Activated CD8-positive, alpha-beta T cell treated with anti-CD3 and anti-CD28 coated beads for 36 hours (primary cell): ENCODE measurements at places on chromosomes 12 and 14. TPM values are rescaled to one million over a fixed set of nuclear protein-coding genes. Genes with fewer than 3 reads are reported as not detected.

GRCh38 chr14:92225731-92226130 is 97.2 kb upstream of the SLC24A4 start:
- DNase-seq, result no peak

DNA sequence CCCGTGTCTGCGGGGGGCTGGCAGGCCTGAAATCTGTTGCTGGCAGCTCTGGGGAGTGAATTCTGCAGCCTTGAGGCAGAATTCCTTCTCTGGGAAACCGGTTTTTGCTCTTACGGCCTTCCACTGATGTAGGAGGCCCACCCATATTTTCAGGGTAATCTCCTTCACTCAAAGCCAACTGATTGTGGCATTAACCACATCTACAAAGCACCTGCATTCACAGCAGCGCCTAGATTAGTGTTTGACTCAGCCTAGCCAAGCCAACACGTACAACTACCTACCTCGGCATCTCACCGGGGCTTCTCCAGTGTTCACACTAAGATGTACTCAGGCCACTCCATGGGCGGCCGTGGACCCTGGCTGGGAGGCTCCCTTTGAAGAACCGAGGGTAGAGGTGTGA is 15.8 kb downstream of the C12orf43 start:
- no peak for DNase-seq

GRCh38 chr12:105335856-105336255 is 5.4 kb downstream of the C12orf75 start:
- DNase-seq, result no peak

- peak; percentile 69 for DNase-seq
These were observed 3.0 kb downstream of the ZBTB1 start for GRCh38 chr14:64507376-64508156.

GRCh38 chr12:11863478-11863906 is 207.2 kb upstream of the BCL2L14 start:
- DNase-seq, result no peak

- DNase-seq, result no peak
These were observed 270.8 kb downstream of the BCL11B start for GRCh38 chr14:99001241-99001640.

DNA sequence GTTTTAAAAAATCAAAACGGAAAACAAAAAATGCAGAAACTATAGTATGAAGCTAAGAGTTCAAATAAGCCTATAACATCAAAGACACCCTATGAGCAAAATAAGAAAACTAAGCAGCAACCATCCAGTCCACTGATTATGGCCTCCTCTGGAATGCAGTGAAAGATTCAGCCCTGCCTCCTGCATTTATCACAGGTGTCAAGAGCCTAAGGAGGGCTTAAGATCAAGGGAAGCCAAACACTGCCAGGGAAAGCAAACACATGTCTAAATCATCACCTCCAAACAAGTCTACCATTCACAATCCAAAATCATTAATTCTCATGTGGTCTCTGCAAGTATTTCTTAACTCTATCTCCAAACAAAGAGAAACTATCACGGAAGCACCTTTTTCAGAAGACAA is 28.4 kb downstream of the SARNP start:
- no peak for DNase-seq

DNA sequence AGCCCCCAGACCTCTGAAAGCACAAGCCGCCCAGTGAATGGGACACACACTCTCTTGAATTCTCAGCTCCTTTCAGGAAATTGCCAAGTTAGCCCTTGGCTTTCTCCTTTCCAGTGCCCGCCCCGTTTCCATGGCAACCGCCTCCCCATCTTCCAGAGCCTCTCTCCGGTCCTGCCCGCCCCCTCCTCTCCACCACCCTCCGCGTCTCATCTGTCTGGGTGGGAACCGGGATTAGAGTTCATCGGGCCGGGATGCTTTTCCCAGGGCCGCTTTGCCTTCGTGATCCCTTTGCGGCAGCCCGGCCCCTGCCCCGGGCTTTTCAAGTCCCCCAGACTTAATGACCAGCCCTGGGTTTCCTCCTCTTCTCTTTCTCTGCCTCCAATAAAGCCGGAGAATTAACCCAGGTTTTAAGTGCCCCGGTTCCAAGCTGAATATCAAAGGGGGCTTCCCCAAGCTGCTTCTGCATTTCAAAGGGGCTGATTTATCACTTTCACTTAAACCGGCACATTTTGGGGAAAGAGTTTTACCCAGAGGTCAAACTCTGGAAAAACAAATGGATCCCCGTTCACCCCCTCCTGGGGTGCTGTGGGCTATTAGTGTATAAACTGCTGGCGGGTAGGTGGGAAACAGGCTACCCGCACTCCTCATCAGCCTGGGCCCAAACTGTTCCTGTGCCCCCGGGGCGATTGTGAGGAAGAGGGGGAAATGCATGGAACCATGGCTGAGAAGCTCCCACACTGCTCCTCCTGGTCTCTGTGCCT is 101.7 kb downstream of the ZFP36L1 start:
- no peak for DNase-seq

DNA sequence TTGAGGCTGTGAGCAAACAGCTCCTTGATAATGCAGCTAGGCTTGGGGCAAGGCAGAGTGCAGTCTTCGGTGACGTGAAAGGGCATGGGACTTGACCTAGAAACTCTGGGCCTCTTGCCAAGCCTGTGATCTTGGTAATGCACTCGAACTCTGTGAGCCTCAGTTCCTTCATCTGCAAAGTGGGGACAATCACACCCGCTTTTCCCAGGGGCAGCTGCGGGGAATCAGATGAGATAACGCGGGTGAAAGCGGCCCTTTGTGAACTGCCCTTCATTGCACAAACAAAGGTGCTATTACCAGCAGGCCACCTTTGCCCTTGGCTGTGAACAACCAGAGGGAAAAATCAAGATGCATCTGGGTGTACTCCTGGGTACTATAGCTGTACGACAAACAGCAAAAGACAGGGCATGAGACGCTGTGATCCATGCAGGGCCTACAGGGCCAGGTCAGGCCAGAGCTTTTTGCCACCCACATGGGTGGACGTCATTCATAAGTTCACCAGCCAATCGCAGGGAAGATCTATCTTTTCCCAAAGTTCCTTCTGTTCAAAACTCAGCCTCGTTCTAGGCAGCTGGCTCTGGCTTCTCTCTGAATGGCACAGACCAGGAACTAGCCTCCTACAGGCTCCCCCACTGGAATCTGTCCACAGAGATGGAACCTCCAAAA is 3.2 kb downstream of the MSI1 start:
- DNase-seq, result no peak

DNA sequence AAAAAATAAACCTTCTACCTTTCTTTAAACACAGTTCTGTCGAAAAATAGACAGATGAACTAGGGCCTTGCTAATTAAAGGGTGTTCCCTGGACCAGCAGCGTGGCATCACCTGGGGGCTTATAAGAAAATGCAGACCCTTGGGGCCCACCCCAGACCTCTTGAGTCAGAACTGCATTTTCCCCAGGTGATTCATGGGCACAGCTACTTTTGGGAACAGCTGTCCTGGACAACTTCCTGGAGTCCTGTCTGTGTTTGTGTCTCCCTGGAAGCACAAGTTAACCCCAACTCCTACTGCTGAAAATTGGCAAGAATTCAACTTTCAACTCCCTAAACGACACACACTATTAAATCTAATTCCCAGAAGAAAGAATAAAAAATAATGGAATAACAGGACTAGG is 17.8 kb downstream of the FBLN5 start:
- DNase-seq, result no peak

- no peak for DNase-seq
These were observed 398.9 kb upstream of the MIS18BP1 start for GRCh38 chr14:45651890-45652289.

GRCh38 chr12:22518060-22518719 is 26.2 kb downstream of the C2CD5 start:
- DNase-seq, result no peak

GRCh38 chr14:32560209-32560857 is 231.2 kb downstream of the AKAP6 start:
- peak; percentile 52 for DNase-seq

GRCh38 chr14:101228949-101229541 is 325.5 kb upstream of the RTL1 start:
- no peak for DNase-seq

SCNN1A gene
- 2.3 TPM for total RNA-seq

DPPA3 gene
- total RNA-seq, result not detected

TPPP2 gene
- total RNA-seq, result not detected

GALNT16 gene
- not detected for total RNA-seq

NKX2-1 gene
- total RNA-seq, result not detected

PTPN21 gene
- total RNA-seq, result not detected
